SW480 (cell line): ENCODE measurements at places on chromosomes 16 and 17.

- no peak for DNase-seq
Measured at GRCh38 chr17:42474276-42474675, 15.6 kb downstream of the ATP6V0A1 start.

DNA sequence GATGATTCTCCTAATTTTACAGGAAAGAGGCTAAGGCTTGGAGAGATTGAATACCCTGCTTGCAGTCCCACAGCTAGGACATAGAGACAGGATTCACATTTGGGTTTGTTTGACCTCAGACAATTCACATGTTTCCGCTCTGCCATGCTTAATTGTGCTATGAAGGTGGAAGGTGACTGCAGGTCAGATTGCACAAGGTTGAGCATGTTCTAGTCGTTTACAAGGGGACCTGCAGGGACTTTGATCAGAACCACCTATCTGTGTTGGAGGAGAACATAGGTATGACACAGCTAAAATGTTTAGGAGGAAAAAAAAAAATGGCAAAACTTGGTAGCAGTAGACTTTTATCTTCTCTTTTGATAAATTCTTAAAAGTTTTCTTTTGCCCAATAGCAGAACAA is 4.9 kb upstream of the ANKFN1 start:
- no peak for DNase-seq

DNA sequence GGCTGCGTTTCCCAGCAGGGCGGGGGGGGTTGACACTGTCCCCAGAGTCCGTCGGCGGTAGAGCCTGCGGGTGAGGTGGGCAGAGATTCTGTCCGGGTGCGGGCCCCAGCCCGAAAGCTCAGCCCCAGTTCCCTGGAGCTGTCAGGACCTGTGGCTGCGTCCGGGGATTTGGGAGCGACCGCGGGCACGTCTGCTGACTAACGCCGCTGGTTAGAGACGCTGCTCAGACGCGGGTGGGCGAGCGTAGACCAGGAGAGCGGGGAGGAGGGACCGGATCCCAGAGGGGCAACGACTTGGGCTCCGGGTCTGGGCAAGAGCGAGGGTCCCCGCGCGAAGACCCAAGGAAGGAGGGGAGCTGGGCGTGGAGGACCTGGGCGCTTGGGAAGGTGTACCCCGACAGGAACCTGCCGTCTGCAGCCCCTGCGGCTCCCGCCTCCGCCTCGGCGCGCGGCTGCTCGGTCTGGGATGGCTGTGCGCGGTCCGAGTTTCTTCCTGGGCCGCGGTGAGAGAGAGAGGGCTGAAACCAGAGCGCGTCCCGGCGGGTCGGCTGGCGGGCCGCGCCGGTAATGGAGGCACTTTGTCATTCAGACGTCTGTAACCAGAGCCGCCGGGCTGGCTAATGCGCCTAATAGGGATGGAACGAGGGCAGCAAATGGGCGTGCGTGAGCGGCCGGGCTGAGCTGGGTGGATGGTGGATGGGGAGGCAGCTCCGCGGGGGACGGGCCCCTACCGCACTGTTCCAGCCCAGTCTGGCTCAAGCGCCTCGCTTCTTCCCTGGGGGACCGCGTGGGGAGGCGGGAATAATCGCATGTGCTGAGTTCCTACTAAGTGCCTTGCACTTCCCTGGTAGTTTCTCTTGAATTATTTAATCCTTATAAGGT is 2.3 kb downstream of the NGFR start:
- peak; percentile 46 for DNase-seq

- DNase-seq: no peak
Measured at GRCh38 chr17:71035226-71035625, 865.9 kb downstream of the KCNJ2 start.

DNA sequence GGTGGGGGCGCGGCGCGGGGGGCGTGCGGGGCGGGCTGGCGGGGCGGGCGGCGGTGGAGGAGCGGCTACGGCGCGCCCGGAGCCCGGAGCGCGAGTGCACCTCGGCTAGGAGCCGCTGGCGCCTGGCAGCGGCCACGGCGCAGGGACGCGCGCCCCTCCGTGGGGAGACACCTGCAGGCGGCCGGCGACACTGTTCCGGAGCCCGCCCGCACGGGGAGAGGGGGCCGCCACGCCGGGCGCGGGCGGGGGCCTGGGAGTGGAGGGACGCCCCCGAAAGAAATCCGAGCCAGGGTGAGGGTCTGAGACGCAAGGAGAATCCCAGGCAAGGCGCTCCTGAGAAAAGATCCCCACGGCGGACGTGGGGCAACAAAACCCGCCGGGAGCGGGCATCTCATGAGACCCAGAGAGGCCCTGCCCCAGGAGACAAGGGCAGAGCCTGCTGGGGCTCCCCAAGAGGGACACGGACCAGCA is at the start of gene GSG1L:
Gene GSG1L (minus strand): TSS at position 124 of the 471 bp plus-strand sequence. CDS start 290 bp downstream, outside the sequence.
- no peak for DNase-seq

DNA sequence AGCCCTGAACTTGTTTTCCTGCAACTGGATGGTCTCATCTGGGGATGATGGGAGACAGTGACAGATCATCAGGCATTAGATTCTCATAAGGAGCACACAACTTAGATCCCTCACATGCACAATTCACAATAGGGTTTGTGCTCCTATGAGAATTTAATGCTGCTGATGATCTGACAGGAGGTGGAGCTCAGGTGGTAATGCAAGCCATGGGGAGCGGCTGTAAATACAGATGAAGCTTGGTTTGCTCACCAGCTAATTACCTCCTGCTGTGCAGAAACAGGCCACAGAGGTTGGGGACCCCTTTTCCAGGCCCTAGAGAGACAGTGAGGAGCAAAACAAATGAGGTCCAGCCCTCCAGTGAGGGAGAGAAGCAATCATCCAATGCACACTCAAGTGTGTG is 168.6 kb downstream of the RGS9 start:
- no peak for DNase-seq

- no peak for DNase-seq
Measured at GRCh38 chr17:16381496-16381820, 567 bp downstream of the UBB start.

- no peak for DNase-seq
Measured at GRCh38 chr17:49005140-49005539, 8.0 kb downstream of the IGF2BP1 start.

- no peak for DNase-seq
Measured at GRCh38 chr16:4486126-4486893, 10.1 kb downstream of the HMOX2 start.

DNA sequence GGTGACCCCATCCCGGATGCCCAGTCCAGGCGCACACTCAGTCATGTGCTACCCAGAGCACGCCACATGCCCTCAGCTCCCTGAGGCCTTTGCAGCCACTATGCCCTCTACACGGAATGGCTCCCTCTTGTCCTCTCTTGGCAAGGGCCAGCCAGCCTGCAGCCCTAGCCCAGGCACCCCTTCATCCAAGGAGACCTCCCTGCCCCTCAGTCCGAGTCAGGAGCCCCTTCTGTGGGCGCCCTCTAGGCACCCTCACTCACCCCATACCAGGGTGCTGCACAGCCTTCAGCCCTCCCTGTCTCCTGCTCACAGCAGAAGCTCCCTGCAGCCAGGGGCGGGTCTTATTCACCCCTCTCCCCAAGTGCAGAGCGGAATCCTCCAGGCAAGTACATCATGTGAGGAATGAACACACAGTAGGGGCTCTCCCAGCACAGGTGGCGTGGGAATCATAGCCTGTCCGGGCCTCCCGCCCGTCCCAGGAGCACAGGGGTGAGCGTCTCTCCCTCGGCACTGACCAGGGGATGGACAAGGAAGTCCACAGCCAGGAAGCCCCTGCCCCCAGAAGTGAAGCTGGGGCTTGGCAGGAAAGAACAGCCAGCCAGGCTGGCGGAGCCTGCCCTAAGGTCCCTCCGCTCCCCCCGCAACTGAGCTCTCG is 186.9 kb downstream of the RBFOX3 start:
- no peak for DNase-seq

DNA sequence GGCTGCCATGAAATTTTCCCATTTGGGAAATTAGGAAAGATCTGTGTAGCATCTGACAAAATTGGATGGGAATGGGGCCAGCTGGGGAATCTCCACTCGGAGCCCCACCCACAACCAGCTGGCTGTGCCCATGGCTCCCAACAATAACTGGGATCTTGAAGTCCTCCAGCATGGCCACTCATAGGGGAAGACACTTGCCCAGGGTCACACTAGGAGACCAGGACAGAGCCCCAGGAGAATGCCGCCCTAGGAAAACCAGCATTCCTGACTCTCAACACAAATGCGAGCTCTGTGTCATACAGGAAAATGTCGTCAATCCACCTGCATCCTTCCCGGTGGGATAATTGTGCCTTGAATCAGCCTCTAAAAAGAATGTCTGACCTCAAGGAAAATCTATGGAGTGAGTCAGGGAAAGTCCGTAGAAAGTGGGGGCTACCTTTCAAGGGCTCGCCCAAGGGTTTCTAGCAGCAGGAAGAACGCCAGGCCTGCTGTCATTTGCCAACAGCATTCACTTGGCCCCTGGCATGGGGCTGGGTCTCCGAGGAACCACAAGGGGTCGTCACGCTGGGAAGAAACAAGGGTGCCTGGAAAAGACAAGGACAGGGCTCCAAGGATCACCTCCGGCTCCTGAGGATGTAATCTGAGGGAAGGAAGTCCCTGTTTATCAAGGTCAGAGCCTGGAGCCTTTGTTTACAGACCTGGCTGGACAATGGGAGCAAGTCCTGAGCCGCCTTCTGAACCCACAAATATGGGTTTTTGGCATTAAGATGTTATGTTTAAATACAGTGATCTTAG is 15.9 kb downstream of the CDH5 start:
- peak; percentile 54 for DNase-seq

GRCh38 chr17:45824901-45825492 is 19.7 kb upstream of the SPPL2C start:
- DNase-seq: no peak

GRCh38 chr17:12256380-12256995 is 235.8 kb downstream of the MAP2K4 start:
- peak; percentile 44 for DNase-seq

GRCh38 chr17:73224237-73224636 is 31.4 kb downstream of the COG1 start:
- DNase-seq: no peak

- no peak for DNase-seq
Measured at GRCh38 chr16:6857575-6857974, 475.1 kb upstream of the RBFOX1 start.

GRCh38 chr16:67327743-67328142 is 1.1 kb downstream of the LRRC36 start:
- DNase-seq: no peak

- no peak for DNase-seq
Measured at GRCh38 chr16:88939972-88940861, 36.8 kb downstream of the CBFA2T3 start.

DNA sequence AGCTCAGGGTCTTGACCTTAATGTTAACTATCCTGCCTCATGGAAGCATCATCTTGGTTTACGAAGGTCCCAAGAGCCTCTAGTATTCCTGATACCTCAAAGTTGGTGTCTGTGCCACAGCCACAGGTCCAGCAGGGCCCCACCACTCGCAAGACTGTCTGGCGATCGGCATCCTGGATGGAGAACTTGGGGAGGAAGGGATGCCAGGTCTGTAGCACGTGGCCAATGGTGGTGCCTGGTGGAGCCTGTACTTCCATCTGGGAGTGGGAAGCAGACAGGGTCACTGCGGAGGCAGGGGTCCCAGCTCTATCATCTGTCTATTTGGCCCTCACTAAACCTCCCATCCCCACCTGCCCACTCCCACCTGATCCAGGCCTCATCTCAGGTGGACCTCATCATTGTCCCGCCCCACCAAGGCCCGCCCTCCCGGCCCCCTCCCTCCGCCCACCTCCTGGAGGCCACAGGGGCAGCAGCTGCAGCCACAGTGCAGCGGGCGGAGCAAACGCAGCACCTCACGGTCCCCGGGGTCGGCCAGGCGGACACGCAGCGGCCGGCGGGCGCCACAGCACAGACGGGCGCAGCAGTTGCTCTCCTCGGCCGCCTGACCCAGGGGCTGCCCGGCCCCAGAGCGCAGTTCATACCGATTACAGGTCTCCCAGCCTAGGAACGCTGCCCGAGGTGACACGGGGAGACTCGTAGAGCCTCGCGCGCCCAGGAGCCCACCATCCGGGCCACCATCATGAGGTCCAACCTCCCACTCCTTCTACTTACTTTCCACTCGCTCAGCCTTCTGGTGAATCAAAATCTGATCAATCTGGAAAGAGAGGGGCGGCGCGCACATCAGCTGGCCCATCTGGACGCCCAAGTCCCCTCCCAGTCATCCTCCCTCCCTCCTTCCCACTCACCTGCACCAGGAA is 1.4 kb downstream of the PLSCR3 start:
- DNase-seq: no peak

DNA sequence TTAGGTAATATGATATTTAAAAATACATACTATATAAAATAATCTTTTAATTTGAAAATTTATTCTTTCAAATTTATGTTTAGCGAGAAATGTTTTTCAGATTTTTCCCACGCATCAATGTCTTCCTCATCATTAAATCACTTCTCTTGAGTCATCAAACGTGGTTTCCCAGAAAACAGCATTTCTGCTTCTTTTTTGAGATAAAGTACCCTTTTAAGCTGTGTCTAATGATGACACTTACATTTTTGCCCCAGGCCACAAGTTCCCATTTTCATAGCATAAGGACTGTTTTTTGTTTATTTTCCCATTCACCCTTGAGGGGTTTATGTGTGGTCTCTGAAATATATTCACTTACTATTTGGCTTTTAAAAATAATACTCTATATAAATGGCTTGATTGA is 139.0 kb upstream of the HS3ST3A1 start:
- DNase-seq: no peak

- no peak for DNase-seq
Measured at GRCh38 chr16:74874912-74875546, 100.4 kb upstream of the FA2H start.

DNA sequence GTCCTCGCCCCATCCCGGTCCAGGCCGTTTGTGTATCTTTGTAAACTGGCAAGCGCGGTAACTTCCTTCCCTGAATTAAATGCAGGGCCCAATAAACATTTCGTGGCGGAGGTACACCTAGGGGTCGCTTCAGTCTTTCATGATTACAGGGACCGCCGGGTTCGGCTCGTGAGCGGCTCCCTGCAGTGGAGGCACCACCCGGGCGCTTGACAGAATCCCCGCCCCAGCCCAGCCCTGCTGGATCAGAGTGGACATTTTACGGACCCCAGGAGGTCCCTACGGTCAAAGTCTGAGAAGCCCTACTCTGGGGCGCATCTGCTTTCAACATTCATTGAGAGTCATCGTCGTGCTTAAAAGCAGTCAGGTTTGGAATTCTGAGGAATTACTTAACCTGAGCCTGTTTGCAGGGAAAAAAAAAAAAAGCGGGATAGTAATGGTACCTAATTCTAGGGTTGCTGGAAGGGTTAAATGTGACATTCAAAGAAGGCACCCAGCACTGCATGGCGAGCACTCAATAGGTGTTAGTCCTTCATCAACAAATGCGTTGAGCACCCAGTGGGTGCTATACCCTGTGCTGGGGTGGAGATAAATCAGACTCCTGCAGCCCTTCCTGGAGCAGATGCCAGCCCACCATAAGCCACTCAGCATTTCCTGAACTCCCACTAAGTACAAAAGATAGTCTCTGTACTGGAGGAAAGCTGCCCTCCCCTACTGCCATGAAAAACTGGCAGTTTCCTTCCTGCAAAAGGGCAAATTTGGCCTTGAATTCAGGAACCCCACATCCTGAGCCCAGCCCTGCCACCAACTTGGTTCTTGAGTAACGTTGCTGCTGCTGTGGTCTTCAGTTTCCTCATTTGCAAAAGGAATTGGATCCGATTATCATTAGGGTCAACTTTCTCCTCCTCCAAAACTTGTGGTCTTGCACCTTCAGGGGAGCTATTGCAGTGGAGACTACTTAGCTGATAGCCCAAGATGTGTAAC is 658 bp upstream of the DUSP3 start:
- peak; percentile 65 for DNase-seq

GRCh38 chr16:79598348-79599181 is 2.0 kb downstream of the MAF start:
- DNase-seq: peak; percentile 69

- DNase-seq: peak; percentile 66
Measured at GRCh38 chr17:69414408-69415274, at the start of gene MAP2K6. Gene MAP2K6, plus strand, starts transcription at chr17:69414697. Its CDS starts 288 bp downstream, at chr17:69414985.

GRCh38 chr16:88686062-88686438 is 257 bp downstream of the SNAI3 start:
- no peak for DNase-seq
